ENCODE measurements at places on chromosomes 11 and 22.

- DNase-seq = no peak
Measured at GRCh38 chr22:24504540-24504939, 9.4 kb downstream of the UPB1 start.

- DNase-seq = no peak
Measured at GRCh38 chr11:2804189-2804588, 81.4 kb downstream of the CDKN1C start.

DNA sequence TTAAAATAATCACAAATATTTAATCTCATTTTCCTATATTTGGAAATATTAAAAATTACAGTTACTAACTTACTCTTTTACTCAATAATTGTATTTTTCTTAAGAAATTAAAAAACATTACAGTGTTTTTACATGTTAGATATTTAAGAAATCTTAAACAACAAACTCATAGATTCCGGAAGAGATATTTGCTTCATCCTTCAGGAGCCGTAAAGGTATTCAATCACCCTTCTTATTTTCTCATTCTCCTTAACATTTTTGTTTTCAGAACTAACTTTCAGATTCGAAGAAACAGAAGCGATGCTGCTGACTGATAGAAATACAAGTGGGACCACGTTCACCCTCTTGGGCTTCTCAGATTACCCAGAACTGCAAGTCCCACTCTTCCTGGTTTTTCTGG is at the start of gene OR5D18:
Gene OR5D18 (plus strand): TSS at position 301 of the 400 bp plus-strand sequence. CDS start 0 bp downstream, at position 301.
- no peak for DNase-seq

DNA sequence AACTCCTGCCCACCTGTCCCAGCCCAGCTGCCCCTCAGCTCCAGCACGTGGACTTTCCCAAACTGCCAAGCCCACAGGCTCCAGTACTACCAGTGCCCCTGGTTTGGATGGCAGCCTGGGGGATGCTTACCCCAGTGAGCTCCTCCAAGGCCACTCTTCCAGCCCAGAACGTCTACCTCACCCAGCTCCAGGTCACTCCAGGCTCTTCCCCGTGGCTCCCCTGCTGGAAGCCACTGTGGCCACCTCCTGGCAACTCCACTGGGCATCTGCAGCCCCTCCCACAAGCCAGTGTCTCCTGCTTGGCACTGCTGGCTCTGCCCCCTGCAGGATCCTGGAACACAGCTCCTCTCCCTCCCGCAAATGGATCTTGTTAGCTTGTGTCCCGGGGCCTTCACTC is 29.3 kb downstream of the LMO1 start:
- peak; percentile 39 for DNase-seq

DNA sequence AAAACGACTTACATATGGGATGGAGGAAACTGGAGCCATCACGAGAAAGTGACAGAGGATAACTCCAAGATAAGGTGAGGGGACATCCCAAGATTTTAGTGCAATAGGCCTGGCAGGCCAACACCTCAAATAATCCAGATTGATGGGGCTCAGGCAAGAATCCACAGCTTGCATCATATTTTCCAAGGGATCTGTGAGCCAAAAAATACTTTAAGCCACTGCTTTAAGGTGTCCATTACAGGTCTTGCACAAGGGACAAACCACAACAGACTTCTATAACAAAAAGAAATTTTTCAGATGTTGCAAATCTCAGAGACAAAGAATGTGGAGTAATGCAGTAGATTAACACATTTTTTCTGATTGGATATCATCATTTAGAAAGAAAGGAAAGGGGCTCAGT is 45.6 kb downstream of the DENND5A start:
- no peak for DNase-seq

GRCh38 chr11:107563702-107564101 is 1.8 kb downstream of the ALKBH8 start:
- DNase-seq = peak; percentile 68

- no peak for DNase-seq
Measured at GRCh38 chr11:110327508-110327907, 31.1 kb upstream of the RDX start.

DNA sequence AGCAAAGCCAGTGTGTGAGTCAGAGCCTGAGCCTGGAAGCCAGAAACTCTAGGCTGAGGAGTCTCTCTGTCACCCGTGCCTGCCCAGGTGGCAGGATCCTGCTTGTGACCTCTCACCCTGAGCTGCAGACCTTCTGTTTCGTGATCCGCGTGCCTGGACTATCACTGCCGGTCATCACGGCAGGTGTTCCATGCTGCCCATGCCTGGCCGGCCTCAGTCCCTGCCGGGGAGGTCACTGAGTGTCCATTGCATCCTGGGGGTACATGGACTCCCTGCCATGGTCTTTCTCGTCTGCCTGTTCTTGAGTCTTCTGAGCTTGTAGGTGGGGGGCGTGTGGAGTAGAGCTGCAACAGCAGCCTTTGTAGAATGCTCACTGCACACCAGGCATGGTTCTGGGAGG is 1032.4 kb downstream of the TBC1D22A start:
- no peak for DNase-seq

DNA sequence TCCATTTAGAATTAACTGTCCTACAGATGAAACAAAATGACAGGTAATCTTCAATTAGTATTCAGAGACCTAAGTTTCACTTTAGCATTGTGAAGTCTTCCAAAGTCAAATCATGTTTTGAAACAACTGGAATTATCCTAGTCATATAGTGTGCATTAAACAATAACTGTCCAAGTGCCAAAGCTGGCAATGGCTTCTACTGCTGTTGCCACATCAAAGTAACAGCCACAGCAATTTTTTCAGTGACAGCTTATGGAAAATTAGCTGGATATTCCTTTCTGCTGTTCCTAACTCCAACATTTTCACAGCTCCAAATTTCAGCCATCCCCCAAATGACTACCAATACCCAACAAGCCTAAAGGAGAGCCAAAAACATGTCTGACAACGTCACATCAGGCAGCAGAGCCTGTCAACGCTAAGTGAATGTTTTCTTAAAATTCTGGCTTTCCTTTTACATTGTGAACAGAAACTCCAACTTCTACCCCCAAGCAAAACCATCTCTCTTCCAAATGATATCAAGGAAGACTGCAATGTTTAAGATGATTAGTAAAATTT is 45.3 kb upstream of the CCDC34 start:
- no peak for DNase-seq
